Activated T-cell treated with anti-CD3 and anti-CD28 coated beads for 1 hour (primary cell): ENCODE measurements at places on chromosomes 1 and 21.

GRCh38 chr1:115670476-115671175 is 28.9 kb downstream of the VANGL1 start:
- DNase-seq: no peak

- no peak for DNase-seq
Measured at GRCh38 chr1:179923029-179923428, 31.6 kb upstream of the CEP350 start.

DNA sequence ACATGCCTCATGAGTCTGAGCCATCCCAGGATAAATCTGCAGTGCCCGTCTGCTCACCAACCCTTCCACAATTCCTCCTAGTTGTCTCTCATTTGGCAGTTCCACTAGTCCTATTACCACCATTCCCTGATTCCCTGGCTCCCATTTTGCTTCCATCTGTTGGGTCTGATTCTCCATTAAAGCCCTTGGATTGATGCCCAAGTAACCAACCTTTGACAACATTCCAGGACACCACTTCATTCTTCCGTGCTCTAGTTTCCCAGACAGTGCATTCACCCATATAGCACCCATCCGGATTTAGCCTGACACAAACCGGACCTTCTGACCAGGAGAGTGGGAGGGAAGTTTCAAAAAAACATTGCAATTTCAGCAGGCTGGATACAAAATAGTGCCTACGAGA is 189.4 kb upstream of the PALMD start:
- no peak for DNase-seq

DNA sequence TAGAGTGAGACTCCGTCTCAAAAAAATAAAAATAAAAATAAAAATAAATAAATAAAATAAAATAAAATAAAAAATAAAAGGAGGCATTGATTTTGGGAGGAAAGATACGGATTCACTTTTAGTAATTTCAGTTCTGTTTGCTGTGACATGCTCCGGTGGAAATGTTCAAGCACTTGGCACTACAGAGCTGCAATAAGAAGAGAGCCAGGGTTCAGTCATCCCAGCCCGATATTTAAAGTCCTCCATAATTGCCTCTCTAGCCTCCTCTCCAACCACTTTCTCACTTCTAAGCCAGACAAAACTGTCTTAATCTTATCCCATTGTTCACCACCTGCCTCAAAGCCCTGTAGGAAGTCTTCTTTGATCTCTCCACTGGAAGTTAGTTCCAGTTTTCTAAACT is 55.0 kb upstream of the MACF1 start:
- no peak for DNase-seq

GRCh38 chr1:230243146-230243545 is 176.1 kb downstream of the GALNT2 start:
- no peak for DNase-seq

DNA sequence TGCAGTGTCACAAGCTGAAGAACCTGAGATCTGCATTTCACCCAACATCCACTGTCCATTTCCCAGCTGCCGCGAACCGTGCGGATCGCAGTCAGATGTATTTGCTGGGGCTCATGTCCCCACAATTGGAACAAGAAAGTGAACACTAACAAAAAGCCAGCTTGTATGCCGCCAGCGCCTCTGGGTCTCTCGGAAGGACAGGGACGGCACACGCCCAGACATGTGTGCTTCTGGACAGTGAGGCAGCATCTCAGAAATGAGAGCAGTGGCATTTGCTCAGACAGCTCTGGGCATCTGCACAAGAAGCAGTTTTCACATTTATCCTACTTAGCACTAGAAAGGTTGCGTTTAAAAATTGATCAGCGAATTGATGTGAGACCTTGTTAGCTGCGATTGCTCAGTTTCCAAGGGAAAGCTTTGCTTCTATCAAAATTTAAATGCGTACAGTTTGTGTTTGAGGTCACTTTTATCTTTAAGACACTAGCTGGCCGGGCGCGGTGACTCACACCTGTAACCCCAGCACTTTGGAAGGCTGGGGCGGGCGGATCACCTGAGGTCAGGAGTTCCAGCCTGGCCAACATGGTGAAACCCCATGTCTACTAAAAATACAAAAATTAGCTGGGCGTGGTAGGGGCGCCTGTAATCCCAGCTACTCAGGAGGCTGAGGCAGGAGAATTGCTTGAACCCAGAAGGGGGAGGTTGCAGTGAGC is 28.7 kb downstream of the KCNAB2 start:
- DNase-seq: no peak

DNA sequence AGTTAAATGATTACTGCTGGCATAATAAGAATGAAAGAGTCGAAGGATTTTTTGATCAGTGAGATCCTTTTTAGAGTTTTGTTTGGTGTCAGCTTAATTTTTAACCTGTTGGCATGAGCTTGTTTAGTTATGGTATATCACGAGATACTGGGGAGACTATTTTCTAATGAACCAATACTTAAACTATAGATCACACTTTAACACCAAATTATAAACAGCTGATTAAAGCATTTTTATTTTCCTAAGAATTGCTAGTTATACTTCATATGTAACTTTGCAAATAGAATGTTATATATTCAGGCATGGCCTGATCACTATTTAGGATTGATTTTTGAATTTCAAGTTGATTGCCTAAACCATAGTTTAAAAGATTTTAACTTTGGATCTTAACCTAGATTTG is 6.0 kb downstream of the DDX20 start:
- no peak for DNase-seq
